ENCODE measurements at places on chromosomes 6 and 20. TPM values are rescaled to one million over a fixed set of nuclear protein-coding genes. Genes with fewer than 3 reads are reported as not detected.

Gene FAM217A
- not detected for total RNA-seq

Gene KHDRBS2
- 0.16 TPM for total RNA-seq

Gene PTCRA
- not detected for total RNA-seq

Gene FOXS1
- 6.1 TPM for total RNA-seq
